ENCODE measurements at places on chromosomes 4 and X.

- DNase-seq = no peak
Observed at GRCh38 chr4:21139327-21139726, 439.1 kb downstream of the PACRGL start.

- no peak for DNase-seq
Observed at GRCh38 chrX:97367125-97367524, 483.4 kb downstream of the RPA4 start.

DNA sequence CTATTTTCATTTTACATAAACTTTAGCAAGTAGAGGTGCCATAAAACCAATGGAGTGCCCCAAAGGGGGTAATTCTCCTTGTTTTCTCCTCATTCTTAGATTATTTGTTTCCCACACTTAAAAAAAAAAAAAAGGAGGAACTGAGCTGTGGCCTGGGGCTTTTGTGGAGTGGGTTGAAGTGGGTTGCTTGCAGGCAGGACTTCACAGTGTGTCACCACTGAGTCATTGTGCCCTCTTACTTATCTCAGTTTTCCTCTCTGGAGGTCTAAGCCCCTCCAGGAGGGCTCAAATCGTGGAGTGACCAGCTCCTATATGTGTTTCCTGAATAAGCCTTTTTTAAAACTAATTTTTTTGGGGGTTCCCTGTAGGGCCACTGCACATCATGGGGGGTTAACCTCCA lies 69.0 kb downstream of the SLC16A2 start:
- DNase-seq = no peak

DNA sequence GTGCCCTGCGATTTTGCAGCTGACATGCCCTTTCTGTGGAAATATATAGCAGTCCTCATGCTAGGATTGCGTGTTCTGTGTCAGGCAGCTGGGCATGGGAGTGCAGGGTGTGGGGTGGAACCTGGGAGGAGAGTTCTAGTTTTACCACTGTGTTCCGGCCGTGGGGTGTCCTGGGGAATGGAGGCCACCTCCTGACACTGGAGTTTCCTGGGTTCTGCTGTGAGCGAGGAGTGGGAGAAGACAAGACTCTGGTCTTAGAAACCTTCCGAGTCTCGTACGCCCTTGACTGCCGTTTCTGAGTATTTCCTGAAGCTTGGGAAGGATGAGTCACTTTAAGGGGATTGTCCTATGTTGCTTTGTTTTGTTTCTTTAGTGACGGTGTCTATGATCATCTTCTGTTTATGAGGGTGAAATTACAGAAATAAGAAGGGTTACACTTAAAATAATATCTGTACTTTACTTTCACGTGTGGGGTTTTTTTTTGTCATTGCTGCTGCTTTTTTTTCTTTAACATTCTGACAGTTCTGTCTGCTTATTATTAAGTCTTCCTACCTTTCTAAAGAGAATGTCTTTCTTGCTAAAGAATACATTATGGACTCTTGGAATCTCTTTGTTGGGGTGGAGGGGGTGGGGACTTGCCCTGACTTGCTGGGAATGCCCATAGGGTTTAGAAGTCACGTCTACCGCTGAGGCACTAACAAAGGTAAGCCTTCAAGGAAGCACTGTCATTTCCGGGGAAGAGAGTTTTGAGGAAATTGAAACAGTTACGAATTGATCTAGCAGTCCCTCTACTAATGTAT lies 19.1 kb downstream of the CD99 start:
- no peak for DNase-seq

DNA sequence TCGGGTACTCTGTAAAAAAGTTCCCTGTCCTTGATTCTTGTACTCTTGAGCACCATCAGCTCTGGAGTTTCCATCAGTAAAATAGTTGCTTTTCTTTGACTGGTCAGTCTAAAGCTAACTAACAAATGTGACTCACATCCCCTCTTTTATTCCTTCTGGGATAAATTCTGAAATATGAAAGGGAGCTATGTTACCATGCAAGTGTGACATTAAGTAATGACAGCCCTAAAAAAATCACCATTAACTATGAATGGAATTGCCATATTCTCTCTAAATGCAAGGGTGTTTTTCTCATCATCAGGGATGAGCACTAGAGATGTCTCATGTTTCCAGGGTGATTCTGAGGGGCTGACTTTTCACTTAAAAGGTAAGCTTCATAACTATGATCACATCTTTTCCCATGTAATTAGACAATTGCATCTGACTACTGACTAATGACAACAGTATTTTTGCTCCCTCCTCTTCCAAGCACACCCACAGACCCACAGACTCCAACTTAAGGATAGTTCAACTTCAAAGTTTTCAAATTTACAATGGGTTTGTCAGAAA lies 26.9 kb upstream of the RASGEF1B start:
- no peak for DNase-seq

GRCh38 chrX:68175562-68175961 lies 257.7 kb downstream of the OPHN1 start:
- DNase-seq = no peak

GRCh38 chr4:72325215-72325614 lies 243.8 kb downstream of the ADAMTS3 start:
- DNase-seq = no peak

GRCh38 chr4:72208421-72209075 lies 176.7 kb downstream of the NPFFR2 start:
- no peak for DNase-seq

DNA sequence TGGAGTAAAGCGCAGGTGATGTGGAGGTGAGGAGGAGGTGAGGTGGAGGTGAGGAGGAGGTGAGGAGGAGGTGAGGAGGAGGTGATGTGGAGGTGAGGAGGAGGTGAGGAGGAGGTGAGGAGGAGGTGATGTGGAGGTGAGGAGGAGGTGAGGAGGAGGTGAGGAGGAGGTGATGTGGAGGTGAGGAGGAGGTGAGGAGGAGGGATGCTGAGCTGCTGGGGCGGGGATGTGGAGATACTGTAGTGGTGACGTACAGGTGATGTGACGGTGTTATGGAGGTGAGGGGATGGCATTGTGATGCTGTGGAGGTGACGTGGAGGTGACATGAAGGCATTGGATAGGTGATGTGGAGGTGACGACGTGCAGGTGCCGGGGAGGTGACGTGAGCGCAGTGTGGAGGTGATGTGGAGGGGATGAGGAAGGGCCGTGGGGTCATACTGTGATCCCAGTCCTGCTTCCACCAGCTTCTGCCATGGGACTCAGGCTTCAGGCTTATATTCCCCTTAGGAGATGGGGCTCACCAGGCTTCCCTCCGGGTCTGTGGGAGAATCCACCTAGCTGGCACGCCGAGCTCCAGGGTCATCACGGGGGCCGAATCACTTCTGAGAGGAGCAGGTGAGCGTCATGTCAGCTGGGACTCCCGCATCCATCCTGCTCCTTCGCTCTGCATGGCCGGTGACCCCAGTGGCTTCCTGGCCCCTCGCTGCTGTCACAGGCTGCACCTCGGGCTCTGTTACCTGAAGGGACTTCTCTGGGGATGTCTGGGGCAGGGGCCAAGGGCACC lies 47.9 kb upstream of the GRPEL1 start:
- DNase-seq = no peak

Data from esophagus squamous epithelium (tissue), 5 donors.